Type B pancreatic cell (in vitro differentiated cells): ENCODE measurements at places on chromosomes 13 and 19. TPM values are rescaled to one million over a fixed set of nuclear protein-coding genes. Genes with fewer than 3 reads are reported as not detected.

Gene IZUMO4
- total RNA-seq: 4.9 and 7.4 TPM in 2 replicates

Gene EGLN2
- 83.4 and 83.8 TPM in 2 replicates for total RNA-seq

Gene SWSAP1
- total RNA-seq: 2.7 and 4.3 TPM in 2 replicates

Gene CYP2A7
- not detected in 2 replicates for total RNA-seq

Gene ZNF614
- total RNA-seq: 10.4 and 14.0 TPM in 2 replicates

Gene R3HDM4
- 48.8 and 56.7 TPM in 2 replicates for total RNA-seq

Gene CGB5
- total RNA-seq: 6.7 TPM in 1 of 2 replicates, not detected in the other

Gene CEACAM20
- 2.3 TPM in 1 of 2 replicates, not detected in the other for total RNA-seq

Gene PTH2
- total RNA-seq: not detected in 2 replicates

Gene COL5A3
- 1.1 and 6.2 TPM in 2 replicates for total RNA-seq

GRCh38 chr19:10820173-10820572 is 15.8 kb downstream of the TMED1 start:
- DNase-seq: no peak

- DNase-seq: no peak
Measured at GRCh38 chr19:33488826-33489225, 32.8 kb downstream of the PEPD start.

GRCh38 chr13:102327119-102327617 is 74.7 kb downstream of the FGF14 start:
- no peak for DNase-seq

GRCh38 chr19:19578252-19578651 is 40.2 kb downstream of the CILP2 start:
- DNase-seq: no peak

- DNase-seq: peak; percentile 96
Measured at GRCh38 chr19:7629347-7630054, at the start of the genes PET100 and XAB2. TSS of gene PET100 (plus strand) at chr19:7629793. CDS start at chr19:7629834, 41 bp downstream. TSS of gene XAB2 (minus strand) at chr19:7629545. CDS start at chr19:7629527, 18 bp downstream.

DNA sequence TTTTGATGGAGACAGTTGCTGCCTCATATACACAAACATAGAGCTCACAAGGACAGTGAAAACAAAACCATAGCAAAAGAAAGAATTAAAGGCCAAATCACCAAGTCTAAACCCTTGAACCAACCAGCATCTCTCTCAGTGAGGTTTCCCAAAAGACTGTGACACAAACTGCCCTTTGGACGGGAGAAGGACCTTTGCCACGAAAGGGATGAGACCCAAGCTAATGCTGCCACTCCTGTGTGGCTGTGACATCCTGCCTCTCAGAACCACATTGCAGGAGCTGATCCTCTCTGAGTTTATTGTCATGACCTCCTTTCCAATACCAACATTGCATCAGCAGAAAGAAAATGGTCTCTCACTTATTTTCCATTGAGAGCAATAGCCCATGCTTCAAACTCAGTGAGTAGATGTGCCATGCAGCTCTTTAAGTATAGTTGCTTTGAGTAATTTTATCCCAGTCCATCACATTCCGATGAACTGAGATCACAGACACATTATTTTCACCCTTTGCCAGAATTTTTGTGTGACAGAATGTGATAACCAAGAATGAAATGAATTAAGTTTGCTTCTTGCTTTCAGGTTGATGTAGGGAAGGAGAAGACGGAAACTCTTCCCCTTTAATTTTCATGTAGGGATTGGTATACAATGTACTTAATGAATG is 133.5 kb upstream of the IRS2 start:
- no peak for DNase-seq

- no peak for DNase-seq
Measured at GRCh38 chr13:23856008-23856750, 33.0 kb downstream of the MIPEP start.

DNA sequence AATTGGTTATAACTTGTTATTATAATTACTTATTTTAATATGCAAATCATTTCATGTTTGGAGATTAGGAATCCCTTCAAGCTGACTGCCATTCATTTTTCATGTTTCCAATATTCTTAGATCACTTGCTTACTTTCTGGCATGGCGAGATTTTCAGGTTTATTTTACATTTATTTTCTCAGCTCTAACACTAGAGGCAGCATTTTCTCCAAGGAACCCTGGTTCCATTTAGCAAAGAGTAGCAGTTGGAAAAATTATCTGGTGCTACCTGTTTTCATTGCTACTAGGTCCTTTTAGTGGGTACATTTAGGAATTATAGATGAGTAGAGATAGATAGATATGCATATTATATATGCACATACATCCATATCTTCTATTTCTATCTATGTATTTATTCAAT is 90.9 kb upstream of the TRPC4 start:
- no peak for DNase-seq

GRCh38 chr13:31588316-31588715 is 151.0 kb upstream of the RXFP2 start:
- no peak for DNase-seq

DNA sequence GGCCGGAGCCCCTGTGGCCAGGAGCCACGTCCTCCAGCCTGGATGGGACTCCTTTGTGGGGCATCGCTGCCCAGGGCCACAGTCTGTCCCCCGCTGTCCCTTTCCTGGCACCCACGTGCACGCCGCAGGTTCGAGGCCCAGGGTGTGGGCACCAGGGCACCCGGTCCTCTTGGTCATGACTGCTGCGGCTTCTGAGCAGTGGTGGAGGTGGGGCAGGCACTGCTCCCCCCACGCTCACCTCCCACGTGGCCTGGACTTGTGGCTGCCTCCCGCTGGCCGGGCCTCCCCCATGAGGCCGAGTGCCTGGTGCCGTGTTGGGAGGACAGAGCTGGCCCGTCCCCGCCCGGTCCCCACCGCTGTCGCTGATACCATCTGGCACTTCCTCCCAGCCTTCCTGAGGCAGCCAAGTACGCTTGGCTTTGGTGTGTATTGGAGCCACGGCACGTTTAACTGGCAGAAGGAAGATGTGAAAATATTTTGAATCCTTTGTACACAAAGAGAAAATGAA is 12.8 kb downstream of the SPPL2B start:
- no peak for DNase-seq

DNA sequence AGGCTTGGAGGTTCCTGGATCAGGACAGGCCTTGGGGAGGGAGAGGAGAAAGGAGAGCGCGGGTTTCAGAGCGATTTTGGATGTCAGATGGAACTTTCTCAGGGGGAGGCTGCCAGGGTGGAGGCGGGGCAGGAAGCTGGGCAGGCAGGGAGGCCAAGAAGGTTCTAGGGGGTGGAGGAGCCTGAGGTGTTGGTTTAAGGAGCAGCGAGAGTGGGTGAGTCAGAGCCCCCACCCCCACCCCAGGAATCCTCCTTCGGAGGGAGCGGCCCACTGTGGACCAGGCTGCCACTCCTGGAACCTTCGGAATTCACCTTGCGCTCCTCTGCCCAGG is 15.9 kb upstream of the NOP53 start:
- no peak for DNase-seq

DNA sequence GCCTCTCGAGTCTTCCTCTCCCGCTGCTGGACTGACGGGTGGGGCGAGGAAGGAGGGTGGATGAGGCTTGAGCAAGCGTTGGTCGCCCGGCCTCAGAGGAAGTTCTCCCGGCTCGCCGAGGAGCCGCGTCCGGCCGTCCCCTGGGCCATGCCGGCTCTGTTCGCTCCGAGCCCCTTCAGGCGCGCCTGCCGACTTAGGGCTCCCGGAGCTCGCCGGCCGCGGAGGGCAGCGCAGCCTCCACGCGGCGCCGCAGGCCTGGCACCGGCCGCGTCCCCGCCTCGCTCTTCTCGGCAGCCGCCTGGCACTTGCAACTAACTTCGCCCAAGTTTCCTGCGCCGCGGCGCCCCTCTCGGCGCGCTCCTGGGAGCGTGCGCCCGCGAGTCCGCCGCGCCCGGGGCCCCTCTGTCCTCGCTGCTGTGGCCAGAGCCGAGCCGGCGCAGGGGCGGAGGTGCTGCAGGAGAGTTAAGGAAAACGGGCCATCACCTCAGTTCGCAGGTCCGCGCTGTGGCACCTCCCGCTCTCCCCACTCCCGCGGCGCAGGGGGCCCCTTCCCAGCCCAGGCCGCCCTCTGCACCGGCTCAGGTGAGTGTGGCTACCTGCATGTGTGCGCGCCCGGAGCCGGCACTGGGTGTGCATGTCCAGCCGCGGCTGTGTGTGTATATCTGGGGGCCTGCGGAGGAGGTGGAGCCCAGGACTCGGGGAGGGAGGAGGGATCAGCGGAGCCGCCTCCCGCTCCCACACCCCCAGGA is 641 bp upstream of the SOX21 start:
- DNase-seq: peak; percentile 74
